ENCODE measurements at places on chromosomes 3 and 15.

DNA sequence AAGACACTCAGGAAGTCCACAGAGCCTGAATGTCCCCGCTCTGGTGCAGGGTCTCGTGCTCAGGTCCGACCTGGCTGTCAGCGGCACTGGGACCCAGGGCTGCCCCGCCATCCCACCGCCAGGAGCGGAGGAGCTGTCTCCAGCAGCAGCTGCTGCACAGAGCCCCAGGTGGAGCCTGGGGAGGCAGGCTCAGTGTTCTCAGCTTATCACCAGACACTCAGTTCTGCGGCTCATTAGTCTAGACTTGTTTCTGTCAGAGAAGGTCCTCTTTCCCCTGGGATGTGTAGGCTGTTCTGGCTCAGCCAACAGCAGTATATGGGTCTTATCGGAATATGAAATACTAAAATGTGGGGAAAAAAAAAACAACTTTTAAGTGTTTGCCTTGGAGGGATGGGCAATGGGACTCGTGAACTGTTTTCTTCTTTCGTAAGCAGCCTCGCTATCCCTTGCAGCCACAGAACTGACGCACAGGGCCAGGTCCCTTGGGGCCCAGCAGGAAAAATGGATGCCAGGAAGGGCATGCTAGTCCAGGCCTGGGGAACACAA lies 75.9 kb downstream of the KLF13 start:
- no peak for DNase-seq

- no peak for DNase-seq
Observed at GRCh38 chr3:60887574-60887973, 363.7 kb downstream of the FHIT start.

DNA sequence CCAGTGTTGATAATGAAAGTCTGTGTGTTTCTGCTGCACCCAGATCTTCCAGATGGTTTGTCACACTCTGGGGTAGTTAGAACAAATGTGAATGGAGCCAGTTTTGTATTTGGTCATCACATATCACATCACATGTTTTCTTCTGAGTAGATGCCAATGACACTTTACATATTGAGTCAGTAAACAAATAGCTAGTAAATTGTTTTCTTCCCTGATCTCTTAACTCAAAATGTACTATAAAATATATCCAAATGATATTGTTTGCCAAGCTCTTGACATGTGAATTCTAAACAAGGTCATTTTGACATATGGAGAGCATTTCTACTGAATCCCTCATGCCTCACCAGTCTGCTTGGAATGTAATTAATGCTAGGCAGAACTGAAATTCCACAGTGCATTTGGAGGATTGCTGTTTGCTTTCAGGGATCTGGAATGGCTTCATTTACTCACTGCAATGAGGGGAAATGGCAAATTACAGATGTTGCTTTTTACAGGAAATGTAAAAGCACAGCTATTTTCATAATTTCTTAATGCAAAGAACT lies 45.0 kb downstream of the PDHB start:
- no peak for DNase-seq

GRCh38 chr3:14358426-14359211 lies 43.8 kb upstream of the SLC6A6 start:
- no peak for DNase-seq

DNA sequence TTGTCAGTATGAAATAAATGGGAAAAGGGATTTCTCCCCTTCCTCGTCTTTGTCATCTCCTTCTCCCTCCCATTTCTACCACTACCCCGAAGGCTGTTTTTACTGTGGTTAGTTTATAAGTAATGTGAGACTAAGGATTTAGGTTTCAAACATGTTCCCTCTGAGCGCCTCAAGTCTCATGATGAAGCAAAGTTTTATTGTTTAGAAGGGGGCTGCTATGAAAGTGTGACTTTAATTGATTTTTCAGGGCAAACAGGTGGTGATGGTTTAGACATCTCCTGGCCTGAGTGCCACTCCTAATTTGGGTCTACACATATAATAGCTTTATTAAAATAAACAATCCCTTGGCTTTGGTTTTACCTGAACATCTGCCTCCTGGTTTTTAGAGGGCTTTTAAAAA lies 185.5 kb downstream of the MCTP2 start:
- no peak for DNase-seq

DNA sequence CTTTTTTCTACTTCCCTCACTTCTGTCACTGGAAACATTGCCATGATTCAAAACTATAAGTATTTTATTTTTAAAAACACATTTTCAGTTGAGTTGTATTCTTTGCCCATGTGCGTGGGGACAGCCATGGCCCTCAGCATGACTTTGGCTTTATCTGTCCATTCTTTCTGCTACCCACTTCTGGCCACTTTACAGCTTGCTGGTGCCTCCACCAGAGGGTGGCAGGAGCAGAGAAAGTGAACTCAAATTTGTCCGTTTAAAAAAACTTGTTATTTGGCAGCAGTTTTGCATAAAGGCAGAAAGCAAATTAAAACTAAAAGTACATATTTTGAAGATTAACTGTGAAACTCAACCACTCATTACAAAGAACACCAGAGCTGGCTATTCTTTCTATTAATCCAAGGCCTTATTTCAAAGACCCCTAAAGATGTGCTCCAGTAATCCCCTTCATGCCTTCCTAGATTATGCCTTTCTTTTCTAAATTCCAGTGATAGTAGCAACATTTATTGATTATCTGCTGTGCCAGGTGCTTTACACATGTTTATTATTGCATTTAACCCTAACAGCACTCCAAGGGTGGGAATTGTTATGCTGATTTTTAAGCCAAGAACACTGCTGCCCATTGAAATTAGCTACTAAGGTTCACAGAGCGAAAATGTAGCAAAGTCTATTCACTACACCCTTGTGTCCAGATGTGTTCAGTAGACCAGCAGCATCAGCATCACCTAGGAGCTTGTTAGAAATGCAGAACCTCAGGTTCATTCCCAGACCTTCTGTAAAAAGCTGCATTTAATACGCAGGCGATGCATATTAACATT lies 134.8 kb downstream of the THRB start:
- DNase-seq: no peak

DNA sequence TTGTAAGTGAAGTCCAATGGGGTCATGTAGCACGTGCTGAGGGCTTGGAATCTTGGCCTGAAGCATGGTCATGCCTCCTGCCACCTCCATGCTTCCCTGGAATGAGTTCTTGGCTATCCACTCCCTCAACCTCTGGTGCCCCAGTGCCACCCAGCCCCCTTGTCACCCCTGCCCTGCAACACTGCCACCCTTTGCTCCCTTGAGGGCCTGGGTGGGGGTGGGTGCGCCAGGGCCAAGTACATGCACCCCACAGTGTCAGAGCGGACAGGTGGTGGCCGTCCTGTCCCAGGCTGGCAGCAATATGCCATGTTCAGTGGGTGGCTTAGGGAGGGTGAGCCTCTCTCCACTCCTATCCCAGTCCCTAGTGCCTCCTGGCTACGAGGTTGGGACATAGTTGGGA lies 27.6 kb upstream of the C15orf39 start:
- no peak for DNase-seq
